ENCODE measurements at places on chromosomes 2 and 18.
A peak's percentile ranks its signal among the peaks of the same experiment; 100 is the strongest.

DNA sequence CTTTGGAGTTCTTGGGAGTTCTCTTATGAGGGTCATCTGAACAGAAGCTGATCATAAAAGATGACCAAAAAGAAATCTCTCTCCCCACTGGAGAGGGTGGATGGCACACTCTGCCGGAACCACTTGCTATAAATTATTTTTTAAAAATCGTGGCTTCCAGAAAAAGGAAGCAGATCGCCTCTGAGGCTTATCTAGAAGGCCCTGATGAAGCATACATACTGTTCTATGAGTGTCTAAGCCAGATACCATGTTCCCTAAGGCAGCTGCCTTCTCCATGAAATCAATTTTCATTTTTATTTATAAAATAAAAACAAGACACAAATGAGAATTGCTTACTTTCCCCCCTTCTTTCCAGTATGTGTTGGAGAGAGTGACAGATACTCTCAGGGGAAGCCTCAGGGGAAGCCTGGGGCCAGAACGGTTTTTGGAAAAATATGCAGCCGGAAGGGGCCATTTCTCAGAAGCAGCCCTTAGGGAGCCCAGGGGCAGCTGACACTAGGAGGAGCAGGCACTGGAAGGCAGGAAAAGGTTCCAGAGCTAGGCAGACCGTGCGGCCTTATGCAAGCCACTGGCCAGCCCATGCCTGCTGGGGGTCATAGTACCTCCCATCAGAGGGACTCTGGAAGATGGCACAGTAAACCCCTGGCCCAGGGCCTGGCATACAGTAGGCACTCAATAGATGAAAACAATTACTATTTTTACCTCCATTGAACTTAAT lies 130.6 kb downstream of the CABLES1 start:
- DNase-seq = no peak

DNA sequence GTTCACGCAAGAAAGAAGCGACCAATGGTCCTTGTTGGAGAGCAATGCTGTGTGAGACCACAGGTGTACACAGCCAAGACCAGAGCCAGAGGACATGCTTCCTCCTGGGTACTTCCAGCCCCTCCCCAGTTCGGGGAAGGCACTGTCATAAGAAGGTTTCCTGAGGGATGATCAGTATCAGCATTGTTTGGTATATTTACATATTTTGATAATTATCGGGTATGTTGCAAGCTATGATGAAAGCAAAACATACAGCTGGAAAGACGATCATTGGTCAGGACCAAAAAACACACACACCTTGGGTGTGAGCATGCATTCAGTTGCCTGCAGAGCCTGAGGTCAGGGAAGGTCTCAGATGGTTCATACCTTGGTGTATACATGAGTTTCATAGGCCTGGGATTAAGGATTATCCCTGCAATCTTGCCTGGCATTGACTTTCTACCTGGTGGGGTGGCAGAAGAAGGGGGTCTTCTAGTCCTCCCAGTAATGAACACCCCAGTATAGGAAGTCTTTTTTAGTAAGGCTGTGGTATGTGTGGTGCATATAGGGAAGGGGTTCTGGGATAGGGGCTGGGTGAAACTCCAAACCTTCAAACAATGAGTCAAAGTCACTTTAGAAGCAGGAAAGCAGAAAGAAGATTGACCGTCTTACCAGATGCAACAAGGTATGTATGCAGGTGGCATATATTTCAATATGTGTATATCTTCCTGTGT lies 2.9 kb downstream of the SERPINB2 start:
- DNase-seq = no peak

DNA sequence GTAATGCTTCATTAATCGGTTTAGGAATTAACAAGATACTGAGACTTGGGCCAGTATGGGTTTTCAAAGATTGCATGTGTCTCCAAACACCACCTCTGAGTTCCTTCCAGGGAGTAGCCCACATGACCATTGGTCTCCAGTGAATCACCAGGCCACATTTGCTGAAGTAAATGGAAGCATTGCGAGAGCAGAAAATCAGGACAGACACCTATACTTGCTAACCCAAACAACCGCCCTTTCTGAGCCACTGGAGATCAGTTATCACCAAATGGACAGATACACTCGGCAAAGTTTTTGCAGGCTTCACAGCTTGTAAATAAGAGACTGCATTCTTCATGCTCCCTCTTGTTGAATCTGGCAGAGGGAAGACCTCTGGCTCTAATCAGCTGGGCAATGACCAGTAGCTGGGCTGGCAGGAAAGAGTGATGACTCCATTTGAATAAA lies 40.9 kb downstream of the GATA6 start:
- DNase-seq = no peak

GRCh38 chr2:86350751-86351150 lies 13.3 kb upstream of the REEP1 start:
- no peak for DNase-seq

DNA sequence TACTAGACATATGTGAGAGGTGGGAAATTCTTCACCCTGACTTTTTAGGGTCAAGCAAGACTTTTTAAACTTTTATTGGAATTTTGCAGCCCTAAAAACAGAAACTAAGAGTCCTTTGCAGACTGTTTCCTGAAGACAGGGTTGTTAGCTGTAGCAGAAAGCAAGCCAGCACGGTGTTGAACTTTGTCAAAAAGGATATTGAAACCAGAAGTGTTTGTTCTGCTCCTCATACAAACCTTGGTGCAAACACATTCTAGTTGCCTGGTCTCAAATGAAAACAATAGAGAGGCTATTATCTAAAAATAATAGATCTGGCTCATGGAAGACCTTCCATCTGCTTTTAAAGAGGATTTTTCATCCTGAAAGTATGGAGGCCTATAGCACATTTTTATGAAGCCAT lies 65.8 kb upstream of the IGFBP5 start:
- no peak for DNase-seq

- DNase-seq = no peak
Measured at GRCh38 chr2:150677551-150677950, 190.1 kb upstream of the RND3 start.

- no peak for DNase-seq
Measured at GRCh38 chr2:176125772-176126054, 3.2 kb downstream of the HOXD9 start.

DNA sequence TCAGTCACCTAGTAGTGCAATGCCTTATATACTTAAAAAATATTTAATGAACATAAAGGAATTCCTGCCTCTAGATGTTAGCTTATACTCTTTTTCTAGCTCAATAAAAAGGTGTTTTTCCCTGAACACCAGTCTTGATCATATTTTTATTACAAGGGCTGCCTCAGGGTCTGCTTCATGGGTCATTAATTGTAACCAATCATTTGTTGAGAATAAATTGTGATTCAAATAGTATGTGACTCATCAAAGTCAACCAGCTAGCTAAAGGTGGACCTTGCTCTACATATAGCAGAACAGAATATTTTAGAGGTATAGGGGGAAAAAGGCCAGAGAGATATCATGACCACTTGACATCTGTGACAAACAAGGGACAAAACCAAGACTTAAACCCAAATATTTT lies 114.0 kb downstream of the PIK3C3 start:
- DNase-seq = no peak

- peak; percentile 76 for DNase-seq
Measured at GRCh38 chr2:191500884-191501560, 176.9 kb upstream of the NABP1 start.

DNA sequence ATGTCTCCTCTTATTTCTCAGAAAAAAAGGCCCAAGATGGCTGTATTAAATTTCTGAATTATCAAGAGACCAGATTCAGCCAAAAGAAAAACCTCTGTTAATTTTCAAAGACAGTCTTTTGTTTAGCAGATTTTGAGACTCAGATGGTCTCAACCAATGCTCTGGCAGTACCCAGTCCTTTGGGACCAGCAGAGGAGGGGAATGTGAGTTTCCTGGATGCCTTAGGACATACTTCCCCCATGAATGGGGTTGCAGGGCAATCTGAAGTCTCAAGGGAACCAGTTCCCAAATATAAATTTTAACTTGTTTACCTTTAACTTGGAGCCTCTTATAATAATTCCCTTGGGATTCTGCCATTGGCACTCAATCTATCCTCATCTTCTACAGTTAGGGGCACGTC lies 107.8 kb upstream of the ZNF521 start:
- no peak for DNase-seq

DNA sequence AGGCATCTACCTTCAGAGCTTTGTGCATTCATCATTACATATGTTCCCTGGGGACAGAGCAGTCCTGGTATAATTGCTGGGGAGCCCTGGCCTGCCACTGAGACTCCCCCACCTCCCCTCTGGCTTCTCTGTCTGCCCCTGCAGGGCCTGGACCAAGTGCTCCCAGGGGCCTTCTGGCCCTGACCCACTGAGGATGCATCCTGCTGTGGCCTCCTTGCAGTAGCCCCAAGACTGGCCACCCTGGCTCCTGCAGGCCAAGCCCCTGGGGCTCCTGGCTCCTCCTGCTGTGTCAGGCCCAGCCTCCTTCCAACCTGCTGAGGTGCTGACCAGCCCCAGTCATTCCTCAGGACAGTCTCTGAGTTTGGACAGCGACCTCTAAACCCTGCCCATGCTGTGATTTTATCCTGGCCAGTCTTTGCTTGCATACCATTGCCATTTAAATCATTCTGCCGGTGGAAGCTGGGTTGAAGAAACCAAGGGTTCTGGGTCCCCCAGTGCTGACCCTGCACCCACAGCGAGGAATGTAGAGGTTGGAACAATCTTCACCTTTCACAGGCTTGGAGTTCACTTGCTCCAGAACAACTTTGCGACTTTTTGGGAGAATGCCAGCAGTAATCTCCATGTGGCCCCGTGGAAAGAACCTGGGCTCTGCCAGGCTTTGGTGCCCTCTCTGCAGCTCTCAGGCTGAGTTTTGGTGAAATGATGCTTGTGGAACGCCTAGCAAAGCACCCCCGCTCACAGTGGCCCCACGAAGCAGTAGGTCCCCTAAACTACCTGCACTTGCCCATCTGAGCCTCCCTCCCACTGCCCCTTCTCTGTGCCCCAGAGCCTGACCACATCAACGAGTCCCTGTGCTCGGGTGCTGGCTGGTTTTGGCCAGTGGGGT lies 167.3 kb upstream of the GLI2 start:
- no peak for DNase-seq

- no peak for DNase-seq
Measured at GRCh38 chr2:58604096-58604495, 363.0 kb upstream of the FANCL start.

DNA sequence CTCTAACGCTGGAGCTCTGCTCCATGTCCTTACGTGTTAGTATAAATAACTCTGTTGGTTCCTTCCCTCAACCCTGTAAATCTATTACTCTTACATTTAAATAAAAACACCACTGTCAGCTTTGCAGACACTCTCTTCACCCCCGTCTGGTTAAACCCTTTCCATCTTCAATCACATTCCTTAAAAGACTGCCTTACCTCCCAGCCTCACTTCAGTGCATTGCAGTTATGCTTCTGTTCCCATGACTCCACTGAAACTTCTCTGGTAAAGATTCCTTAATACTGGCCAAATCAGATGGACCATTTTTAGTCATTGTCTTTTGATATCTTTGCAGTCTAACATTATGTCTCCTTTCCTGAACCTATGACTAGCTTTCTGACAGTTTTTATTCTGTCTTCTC lies 61.7 kb downstream of the EML4 start:
- DNase-seq = no peak

GRCh38 chr2:70596739-70597138 lies 43.1 kb upstream of the TGFA start:
- no peak for DNase-seq

DNA sequence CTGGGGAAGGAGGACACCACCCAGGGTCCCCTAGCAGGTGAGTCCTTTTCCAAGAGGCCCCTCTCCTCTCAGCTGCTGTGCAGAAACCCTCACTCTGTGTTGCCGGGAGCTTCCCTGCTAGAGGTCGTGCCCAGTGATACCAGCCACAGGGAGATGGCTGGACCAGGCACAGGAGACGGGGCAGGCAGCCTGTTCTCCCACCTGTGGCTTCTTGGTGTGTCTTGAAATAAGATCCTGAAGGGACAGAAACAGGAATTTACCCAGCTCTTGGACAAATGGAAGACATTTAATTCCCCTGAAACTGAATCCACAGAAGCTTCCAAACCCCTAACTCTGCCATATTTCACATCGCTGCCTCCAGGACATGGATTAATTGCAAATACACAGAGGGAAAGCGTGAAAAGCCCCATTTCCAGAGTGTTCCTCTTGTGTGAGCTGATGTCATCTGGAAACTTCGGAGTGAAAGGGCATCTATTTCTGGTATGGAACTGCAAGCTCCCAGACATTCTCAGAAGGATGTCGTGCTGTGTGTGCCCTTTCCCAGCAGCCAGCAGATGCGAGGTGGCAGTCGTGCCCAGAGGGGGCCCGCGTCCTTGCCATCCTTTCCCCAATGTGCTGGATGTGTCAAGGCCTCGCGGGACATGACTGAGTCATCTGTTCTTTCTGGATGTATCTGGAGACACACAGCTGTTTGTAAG lies 177.7 kb downstream of the SEPTIN10 start:
- DNase-seq = no peak

- no peak for DNase-seq
Measured at GRCh38 chr2:10084223-10084865, 4.1 kb upstream of the CYS1 start.

GRCh38 chr2:94993176-94994062 lies 32.1 kb upstream of the MAL start:
- peak; percentile 20 for DNase-seq

DNA sequence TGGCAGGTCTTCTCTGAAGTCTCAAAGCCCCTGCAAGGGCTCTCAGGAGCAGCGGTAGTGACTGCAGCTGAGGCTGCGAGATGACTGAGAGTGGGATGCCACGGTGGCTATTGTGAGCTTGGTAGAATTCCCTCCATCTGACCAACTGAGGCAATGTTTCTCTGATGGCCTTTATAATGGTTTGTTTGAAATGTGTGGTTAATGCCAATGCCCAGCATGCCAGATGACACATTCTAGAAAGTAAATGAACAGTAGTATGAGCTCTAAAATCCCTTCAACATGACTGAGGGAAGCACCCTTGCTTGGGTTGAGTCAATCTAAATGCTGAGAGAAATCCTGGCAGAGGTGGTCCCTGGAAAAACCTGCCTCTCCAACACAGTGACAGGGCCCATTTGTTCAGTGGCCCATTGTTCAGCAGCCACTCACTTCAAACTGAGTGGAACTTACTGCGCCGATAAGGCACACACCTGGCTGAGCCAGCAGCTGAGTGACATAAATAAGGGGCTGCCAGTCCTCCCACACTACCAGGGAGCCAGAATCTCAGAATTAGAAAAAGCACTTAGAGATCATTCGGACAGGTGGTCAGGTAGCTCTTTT lies 31.7 kb downstream of the SULT1C2 start:
- DNase-seq = no peak

DNA sequence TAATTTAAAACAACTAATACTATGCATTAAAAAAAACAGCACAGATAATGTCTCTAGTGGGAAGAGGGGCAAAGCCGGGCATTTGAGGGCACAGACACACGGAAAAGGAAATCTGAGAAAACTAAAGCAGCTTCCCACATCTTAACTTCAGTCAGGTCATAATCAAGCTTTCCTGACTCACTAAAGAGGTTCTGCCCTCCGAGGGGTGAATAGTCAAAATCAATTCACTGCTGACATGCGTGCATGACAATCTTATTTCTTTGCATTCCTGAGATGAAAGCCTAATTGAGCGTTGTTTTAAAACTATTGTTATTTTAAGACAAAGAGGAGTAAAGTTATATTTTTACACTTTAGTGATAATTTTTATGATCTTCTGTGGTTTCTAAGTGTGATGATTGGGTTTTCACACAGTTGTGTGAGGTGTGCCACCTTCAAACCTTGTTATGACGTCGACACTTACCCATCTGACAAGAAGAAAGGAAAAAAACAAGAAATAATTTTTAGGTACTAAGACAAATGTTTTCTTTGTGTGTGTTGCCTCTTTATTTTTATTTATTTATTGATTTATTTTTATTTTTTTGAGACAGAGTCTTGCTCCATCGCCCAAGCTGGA lies 90.9 kb downstream of the GATA6 start:
- DNase-seq = no peak

- no peak for DNase-seq
Measured at GRCh38 chr2:204665771-204666170, 120.5 kb downstream of the PARD3B start.

- DNase-seq = no peak
Measured at GRCh38 chr2:50991602-50992001, 40.3 kb downstream of the NRXN1 start.
